Urothelium cell line (cell line): ENCODE measurements at places on chromosomes 3 and 15.
A peak's percentile ranks its signal among the peaks of the same experiment; 100 is the strongest.

- DNase-seq: no peak
Measured at GRCh38 chr3:152200476-152201420, 68.0 kb upstream of the MBNL1 start.

DNA sequence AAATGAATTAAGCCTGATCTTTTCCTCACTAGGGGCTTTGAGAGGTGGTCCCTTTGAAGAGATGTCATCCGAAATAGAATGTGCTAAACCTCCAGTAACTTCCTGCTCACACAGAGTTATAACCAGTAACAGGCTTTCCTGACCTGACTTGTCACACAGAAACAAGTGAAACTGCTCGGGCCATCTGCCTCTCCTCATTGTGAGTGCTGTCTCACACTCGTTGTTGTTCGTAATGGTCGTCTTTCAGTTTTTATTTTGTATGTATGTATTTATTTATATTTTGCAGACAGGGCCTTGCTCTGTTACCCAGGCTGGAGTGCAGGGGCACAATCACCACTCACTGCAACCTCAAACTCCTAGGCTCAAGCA is 24.0 kb downstream of the ACSBG1 start:
- no peak for DNase-seq

DNA sequence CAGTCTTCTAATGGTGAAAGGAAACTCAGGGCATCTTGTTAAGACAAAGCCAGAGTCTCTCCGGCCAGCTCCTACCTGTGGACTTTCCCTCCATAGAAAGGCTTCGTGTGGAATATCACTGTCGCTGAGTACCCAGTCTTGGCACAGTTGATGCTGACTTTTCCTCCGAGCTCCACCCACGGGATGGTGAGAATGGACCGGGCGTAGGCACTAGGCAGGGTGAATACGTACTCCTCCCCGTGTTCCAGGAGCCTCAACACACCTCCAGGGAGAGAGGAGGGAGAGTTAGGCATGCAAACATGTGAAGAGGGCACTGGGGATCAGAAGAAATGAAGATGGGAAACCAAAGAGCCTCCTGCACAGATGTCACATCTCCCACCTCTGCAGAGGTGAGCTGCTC is 138.0 kb downstream of the STT3B start:
- DNase-seq: no peak

DNA sequence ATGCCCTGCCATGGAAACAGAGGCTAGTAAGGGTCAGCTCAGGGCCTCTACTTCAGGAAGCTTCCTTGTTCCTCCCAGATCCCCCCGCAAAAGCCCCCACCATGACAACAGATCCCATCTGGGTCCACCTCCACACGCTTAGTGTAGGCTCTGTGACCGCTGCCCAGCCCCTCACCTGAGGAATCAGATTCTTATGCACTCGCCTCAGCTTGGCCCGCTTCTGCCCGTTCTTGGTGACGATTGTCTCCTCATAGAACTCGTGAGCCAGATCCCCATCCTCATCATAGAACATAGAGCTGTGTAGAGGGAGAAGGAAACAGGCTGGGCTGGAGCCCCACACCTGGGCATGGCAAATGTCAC is 1.9 kb downstream of the TUSC2 start:
- DNase-seq: no peak

DNA sequence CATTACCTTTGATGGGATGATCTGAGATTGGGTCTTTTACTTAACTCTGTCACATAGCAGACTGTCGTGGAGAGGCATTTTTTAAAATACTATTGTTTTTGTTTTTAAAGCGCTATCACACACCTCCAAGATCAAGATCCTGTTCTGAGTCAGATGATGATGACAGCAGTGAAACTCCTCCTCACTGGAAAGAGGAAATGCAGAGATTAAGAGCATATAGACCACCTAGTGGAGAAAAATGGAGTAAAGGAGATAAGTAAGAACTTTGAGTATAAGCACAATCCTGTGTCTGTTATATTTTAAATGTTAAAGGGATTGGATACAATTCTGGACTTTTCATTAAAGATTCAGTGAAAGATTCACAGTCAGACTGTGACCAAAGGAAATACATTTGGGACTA is 18.4 kb upstream of the ZBTB47 start:
- DNase-seq: no peak

GRCh38 chr15:37891766-37892368 is 42.6 kb upstream of the TMCO5A start:
- peak; percentile 63 for DNase-seq

GRCh38 chr3:34394978-34395748 is 596.7 kb downstream of the PDCD6IP start:
- no peak for DNase-seq

DNA sequence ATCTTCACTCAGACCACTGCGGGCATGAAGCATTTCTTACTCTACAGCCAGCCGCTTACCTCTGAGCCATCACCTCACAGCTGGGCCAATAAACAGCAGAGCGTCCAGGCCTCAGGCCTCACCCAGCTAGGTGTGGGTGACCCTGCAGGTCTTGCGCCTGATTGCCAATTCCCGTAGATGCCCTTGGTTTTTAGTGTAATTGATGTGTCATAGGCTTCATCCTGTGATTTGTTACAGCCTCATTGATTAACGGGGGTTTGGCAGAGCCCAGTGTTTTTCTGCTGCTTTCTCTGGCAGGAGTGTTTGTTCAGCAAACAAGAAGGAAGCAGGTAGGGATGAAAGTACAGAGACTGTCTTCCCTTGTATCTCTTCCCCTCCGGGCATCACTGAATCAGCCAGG is 49.6 kb upstream of the BNIP2 start:
- DNase-seq: no peak

GRCh38 chr3:162517110-162517509 is 1020.5 kb downstream of the OTOL1 start:
- DNase-seq: no peak

DNA sequence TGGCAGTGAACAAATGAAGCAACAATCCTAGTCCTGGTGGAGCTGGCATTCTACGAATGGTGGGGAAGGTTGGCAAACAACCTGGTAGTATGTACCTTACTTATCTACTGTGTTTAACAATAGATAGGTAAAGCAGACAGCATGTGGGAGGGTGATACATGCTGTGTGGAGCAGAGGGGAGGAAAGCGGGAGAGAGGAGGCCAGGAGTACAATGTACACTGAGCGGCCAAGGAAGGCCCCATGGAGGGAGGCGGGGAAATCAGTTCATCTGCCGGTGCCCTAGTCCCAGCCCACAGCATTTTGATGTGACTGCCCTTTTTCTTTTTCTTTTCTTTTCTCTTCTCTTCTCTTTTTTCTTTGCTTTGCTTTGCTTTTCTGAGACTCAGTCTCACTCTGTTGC is 5.3 kb upstream of the RHCG start:
- no peak for DNase-seq

DNA sequence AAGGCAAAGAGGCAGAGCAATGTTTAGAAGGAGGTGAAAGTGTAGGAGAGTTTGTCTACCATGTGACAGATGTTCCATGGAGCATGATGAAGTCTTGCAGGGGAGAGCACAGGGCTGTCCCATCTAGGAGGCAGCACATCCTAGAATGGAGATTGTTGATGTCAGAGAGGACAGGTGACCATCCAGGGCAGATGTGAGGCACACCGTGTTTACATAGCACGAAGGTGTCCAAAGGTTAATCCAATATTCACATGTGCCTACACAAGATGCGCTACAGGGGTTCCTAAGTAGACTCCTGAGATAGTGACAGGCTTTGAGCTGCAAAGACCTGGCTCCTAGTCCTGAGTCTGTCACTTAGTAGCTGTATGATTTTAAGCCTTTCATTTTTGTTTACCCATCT is 219.3 kb upstream of the SLCO3A1 start:
- no peak for DNase-seq
